Adrenal gland (tissue), 19 donors: ENCODE measurements at places on chromosomes 3 and 15. TPM values are rescaled to one million over a fixed set of nuclear protein-coding genes. Genes with fewer than 3 reads are reported as not detected.

DNA sequence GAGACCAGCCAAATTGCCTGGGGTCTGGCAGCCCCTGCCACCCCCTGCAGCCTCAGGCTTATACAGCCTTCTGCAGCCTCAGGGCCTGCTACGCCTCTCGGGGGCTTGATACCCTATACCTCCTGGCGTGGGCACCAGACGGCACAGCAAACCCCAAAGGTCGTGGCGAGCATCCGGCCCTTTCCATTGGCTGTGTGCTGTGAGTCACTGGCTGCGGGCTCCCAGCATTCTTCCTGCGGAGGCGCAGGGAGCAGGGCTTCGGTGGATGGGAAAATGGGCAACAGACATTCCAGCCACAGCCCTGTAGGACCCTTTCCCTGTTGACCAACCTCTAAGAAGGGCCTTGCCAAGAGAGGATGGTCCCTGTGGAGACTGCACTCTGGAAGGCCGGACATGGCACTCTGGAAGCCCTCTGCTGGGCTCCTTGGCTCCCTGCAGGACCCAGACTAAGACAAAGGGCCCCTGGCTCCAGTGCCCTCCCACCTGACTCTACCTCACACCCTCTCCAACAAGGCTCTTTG is 59.6 kb downstream of the ITGA11 start:
- no peaks in the 10 kb centered on the region for H3K27me3 ChIP-seq
- peaks cover 5% of the 10 kb centered on the region for H3K4me1 ChIP-seq
- no peak overlapping the region for H3K4me3 ChIP-seq

- DNase-seq: no peak
- no peaks in the 10 kb centered on the region for H3K36me3 ChIP-seq
- no peak overlapping the region for H3K4me3 ChIP-seq
Observed at GRCh38 chr15:75153565-75154276, 48.0 kb upstream of the C15orf39 start.

DNA sequence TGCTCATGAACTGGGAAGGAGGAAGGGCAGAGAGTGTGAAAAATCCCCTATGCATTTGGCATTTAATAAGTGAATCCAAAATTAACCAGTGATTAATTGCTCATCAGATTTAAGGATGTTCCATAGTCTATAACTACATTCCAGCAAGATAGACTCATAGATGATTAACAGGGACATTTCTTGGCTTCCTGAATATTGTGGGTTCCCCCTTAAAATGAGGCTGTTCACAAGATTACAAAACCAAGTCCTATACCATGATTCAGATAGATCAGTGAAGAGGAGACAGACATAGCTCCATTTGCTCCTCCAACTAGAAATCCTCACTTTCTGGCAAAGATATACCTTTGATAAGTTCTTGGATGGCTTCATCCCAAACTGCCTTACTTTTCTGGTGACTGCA is 15.4 kb downstream of the RASGRP1 start:
- no peak overlapping the region for H3K4me3 ChIP-seq
- no peak overlapping the region for H3K27ac ChIP-seq
- no peak for DNase-seq
- no peaks in the 10 kb centered on the region for H3K27me3 ChIP-seq

- DNase-seq: no peak
- peaks cover 11% of the 10 kb centered on the region for H3K4me1 ChIP-seq
- H3K27me3 ChIP-seq: no peaks in the 10 kb centered on the region
- H3K36me3 ChIP-seq: no peaks in the 10 kb centered on the region
Observed at GRCh38 chr3:150775001-150775599, 12.1 kb upstream of the SIAH2 start.

GRCh38 chr15:60957111-60957510 is 272.0 kb downstream of the RORA start:
- H3K27ac ChIP-seq: no peak overlapping the region
- no peaks in the 10 kb centered on the region for H3K36me3 ChIP-seq
- H3K4me1 ChIP-seq: no peaks in the 10 kb centered on the region
- DNase-seq: no peak

DNA sequence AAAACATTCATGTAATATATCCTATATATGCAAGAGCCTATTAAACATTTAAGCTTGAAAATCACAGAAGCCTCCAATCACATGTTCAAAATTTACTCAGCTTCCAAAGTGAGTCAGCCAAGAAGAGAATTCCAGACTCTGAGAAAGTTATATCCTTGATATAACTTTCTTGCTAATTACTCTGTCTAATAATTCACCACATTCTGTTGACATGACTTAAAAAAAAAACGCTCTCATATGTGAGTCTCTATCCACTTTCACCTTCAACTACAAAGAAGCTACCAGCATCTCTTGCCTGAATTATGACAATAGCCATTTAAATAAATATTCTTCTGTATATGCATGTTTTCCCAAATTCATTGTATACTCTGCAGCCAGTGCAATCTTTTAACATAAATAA is 1116.3 kb upstream of the CADM2 start:
- no peaks in the 10 kb centered on the region for H3K27me3 ChIP-seq
- H3K4me3 ChIP-seq: no peak overlapping the region
- DNase-seq: no peak
- no peaks in the 10 kb centered on the region for H3K4me1 ChIP-seq

UACA gene
- 39.4 TPM for total RNA-seq

CYFIP1 gene
- total RNA-seq: 83.4 TPM
